Fibroblast of gingiva (primary cell): ENCODE measurements at places on chromosomes 4 and X.

GRCh38 chr4:7392438-7393421 is 42.0 kb downstream of the PSAPL1 start:
- peak; percentile 10 for DNase-seq

DNA sequence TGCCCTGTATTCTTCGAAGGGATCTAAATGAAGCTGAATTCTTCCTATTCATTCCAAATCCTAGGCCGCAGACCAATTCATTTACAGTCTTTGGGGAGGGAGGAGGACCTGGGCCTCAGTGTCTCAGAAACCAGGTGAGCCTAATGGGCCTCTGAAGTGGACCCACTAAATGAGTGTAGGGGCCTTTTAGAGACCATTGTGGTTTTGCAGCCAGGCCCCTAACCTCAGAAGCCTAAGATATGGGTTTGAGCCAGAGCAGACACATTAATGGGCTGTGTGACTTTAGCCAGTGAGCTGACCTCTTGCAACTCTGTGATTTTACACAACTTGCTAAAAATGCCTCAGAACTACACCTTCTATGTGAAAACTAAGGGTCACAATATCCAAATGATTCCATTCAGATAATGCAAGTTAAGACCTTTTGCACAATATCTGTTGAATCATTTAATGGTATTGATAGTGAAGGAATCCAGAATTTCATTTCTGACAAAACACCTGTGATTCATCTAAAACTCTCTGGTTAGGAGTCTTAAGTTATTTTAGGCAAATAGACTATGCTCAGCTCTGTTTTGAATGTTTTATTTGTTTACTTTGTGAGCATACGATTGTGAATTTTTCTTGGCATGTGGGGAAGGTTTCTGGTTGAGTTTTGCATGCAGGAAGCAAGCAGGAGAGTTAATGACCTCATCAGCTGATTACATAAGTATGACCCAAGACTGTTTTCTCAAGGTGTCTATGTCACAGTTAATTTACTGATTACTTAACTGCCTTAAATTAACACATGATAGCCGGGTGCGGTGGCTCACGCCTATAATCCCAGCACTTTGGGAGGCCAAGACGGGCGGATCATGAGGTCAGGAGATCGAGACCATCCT is 75.0 kb downstream of the EVC start:
- DNase-seq = peak; percentile 74

DNA sequence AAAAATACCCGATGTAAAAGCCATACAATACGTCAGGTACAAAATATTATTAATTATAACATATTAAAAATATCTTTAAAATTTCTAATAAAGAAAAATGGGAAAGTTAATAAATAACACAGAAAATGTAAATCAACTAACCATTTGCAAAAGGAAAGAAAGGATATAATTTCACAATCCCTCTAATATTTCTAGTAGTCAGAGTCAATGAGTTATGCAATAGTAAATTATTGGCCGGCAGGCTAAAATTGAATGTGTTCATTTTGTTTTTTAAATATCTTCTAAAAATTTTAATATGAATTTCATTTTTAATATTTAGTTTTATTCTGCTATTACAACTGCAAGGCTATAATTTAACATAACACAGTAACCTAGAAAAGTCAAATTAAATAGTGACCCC is 155.7 kb downstream of the FBXW7 start:
- DNase-seq = no peak

GRCh38 chr4:2402048-2402842 is 16.2 kb downstream of the ZFYVE28 start:
- peak; percentile 39 for DNase-seq

GRCh38 chrX:41233988-41234387 is 100.0 kb upstream of the DDX3X start:
- no peak for DNase-seq

GRCh38 chr4:103075894-103076746 is 441 bp downstream of the SLC9B2 start:
- DNase-seq = peak; percentile 59

GRCh38 chr4:52852711-52853110 is 9.4 kb upstream of the RASL11B start:
- no peak for DNase-seq

GRCh38 chr4:175651756-175652310 is 160.2 kb downstream of the GPM6A start:
- no peak for DNase-seq

DNA sequence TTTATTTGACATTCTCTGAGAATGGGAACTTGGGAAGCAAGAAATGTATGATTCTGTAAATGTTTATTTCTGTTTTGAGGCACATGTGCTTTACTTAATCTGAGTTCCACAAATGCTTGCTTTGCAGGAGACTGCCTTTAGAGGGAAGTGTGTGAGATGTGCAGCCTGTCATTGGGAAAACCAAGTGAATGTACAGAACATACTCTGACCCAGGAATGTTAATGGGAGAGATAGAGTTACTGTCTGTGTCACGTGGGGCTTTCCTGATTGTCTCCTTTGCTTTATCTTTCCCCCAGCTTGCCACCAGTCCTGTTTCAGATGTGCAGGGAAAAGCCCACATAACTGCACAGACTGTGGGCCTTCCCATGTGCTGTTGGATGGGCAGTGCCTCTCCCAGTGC is 218.6 kb upstream of the ANXA3 start:
- peak; percentile 3 for DNase-seq

DNA sequence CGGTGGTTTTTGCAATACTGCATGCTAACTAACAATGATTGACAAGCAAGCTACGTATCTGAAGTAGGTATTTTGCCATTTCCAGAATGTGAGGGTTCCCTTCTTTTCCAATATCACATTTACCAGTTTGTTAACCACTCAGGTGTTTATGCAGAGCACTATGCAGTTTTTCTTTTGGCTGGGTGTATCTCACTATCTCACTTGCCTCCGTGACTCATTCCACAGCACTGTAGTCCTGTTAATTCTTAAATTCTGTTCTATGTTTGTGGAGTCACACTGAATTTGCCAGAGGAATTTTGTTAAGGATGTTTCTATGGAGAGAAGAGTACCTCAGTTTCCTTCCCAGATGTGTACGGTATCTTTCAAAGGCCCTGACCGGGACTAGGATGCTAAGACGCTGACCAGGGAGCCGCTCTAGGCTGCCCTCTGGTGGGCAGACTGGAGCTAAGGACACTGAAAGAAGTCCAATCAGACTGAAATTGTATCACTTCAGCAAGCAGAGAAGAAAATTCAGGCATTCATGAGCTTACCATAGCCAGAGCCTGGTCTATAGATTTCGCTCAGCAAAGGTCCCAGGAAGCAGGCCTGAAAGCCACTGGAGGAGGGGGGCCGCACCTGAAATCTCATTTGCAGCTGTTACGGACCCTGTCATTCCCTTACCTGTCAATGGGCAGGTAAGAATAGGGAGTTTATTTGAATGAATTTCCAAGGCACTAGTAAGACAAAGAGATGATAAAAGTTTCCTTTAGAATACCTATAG is 388.4 kb upstream of the SPOCK3 start:
- DNase-seq = peak; percentile 1

DNA sequence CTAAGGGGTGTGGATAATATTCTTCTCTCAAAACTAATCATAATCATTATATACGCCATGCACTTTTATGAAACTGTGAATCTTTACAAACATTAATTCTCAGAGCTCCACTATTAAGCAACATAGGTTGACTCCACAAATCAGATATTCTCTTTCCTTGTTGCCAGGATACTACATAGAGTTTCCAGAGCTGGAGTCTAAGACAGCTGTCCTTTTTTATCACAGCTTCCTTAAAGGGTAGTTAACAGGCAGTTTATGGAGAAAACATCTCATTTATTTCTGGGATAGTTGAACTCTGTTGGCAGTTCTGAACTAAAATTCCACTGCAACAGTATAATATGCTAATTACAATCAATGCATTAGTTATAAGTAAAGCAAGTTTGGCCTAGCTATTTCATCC is 152.1 kb upstream of the PPP1R2C start:
- DNase-seq = no peak

GRCh38 chr4:65023883-65024670 is 614.8 kb upstream of the TECRL start:
- DNase-seq = no peak

DNA sequence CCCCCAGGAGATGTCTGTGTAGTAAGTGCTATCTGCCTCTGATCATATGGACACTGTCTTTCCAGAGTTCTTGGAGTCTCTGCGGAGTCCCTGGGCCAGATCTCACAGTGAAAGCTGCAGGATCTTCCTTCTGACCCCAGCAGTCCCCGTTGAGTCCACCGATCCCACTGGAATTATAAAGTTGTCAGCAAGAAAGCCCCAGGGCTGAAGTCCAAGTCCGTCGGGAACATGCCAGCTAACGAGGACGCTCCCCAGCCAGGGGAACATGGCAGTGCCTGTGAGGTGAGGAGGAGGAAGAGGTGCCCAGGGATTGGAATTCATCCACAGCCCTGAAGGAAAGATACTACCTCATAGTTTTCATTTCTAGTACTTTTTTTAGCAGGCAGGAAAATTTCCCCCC is 9.3 kb downstream of the ZNF81 start:
- DNase-seq = no peak

DNA sequence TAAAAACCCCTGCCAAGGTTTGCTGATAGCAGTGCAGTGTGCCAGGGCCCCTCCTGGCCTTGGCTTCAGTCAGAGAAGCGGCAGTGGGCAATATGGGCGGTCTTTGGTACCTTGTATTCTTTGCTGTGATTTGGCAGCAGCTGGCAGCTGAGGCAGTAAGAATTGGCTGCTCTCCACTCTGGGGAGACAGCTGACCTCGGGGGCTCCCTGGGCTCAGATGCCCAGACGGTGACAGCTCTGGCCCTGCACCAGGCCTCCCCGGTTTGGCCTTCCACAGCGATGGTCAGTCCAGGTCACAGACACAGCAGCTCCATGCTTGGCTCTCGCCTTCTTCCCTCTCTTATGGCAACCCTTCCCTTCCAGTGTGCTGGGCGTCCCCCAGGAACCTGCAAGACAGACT is 330.9 kb downstream of the BCOR start:
- no peak for DNase-seq
